ENCODE measurements at places on chromosomes 4 and X.

DNA sequence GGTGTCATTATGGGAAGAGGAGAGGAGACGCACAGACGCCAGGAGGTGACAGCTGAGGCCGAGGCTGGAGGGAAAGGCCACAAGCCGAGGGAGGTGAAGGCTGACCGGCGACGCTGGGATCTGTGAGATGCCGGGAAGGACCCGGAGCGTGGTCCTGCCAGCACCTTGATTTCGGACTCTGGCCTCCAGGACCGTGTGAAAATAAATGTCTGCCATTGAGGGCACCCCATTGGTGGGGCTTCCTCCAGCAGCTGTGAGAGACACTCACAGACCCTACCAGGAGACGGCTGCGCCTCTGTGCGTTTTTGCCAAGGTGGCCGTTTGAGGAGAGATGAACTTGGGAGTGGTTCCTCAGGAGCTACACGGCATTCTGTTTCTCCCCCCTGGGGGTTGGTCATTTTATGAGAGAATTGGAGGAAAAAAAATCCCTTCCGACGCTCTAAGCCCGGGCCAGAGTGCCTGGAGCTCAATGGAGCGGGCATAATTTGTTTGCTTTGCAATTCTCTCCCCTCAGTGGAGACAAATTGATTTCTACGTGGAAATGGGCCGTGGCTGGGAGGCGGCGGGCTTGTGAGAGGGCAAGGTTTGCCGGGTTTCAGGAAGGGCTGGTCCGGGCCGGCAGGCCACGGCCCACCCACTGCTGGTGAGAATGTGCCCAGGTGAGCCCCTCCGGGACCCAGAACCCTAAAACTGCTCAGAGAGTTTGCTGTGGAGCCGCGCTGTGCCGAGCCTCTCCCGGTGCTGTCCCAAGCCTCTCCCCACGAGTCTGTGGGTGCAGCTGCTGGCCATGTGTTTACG is 53.9 kb downstream of the CPZ start:
- no peak for DNase-seq

DNA sequence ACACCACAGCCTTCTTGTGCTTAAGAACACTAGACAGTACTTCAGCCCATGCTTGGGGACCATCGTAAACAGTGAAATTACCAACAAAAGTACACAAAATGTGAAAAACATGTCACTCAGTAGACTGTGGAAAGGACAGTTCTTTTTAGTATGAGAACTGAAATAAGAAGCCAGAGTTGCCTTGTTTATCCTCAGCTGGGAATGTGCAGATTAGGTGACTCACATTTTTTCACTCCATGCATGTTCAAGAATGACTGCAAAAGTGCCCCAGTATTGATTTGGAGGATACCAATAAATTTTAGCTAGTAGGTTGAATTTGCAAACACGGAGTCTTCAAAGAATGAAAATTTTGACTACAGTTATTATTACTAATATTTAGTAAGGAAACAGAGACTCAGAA is 23.1 kb upstream of the BMP3 start:
- no peak for DNase-seq

- no peak for DNase-seq
Measured at GRCh38 chr4:119037709-119038108, 97.9 kb upstream of the MYOZ2 start.

DNA sequence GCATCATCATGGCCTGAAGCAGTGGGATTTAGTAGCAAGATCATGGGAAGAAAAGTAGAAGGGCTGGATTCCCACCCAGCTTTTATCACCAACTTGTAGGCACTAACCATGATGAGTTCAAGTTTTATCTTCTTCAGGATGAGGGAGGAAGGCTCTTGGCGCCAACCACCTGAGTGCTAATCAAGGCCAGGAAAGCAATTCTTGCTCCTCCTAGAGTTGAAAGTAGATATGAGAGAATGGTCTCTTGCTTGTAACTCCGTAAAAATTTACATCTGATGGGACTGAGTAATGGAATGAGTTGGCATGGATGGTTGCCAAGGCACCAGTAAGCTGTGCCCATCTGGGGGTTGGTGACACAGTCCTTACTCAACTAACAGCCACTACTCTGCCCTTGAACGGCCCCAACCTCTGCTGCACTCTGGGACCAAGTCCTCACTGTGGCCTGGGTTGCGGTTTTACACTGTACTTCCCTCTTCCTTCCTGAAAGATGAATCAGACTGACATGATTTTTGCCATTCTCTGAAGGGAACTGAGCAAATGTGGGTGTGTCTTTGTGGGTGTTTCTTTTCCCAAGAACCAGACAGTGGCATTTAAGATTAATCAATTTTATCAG is 39.4 kb upstream of the NDP start:
- peak; percentile 35 for DNase-seq

- no peak for DNase-seq
Measured at GRCh38 chr4:112927544-112927943, 121.9 kb upstream of the ANK2 start.

GRCh38 chr4:183255487-183255886 is 64.6 kb downstream of the CLDN22 start:
- no peak for DNase-seq

DNA sequence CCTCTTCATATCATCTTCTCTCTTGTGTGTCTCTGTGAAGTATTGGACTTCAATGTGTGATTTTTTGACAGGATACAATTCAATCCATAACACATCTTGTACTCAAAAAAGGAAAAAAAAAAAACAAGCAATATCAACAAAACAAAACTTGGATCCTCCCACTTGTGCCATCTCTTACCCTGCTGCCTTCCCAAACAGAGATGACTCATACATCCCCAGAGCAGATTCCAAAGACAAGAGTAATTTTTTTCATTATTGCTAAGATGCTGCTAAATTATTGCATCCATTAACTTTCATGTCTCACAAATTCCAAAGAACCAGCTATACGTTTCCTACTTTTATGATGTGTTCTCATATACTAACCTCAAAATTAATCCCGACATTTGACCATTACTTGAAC is 479.2 kb downstream of the GBA3 start:
- no peak for DNase-seq

- DNase-seq, result no peak
Measured at GRCh38 chr4:99637174-99637573, 20.5 kb downstream of the C4orf54 start.

DNA sequence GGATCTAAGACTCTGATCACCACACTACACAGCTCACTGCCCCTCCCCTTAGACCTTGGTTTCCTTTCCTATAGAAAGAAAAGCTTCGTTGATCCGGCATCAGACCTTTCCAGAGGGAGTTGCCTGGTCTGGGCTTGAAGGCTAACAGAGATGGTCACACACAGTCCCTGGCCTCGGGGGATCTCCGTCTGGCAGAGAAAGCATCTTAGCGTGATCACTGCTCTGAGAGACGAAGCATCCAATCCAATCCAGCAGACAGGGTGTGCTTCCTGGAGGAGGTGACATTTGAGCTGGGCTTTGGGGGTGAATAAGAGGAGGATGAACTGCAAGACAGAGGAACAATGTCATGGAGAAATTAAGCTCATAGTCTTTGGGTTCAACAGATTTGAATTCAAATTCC is 49.5 kb downstream of the HTRA3 start:
- no peak for DNase-seq

- DNase-seq, result no peak
Measured at GRCh38 chr4:131370846-131371245, 1778.2 kb upstream of the PCDH10 start.

GRCh38 chrX:42752730-42753129 is 25.2 kb downstream of the PPP1R2C start:
- no peak for DNase-seq

GRCh38 chrX:130909469-130910136 is 6.6 kb upstream of the ENOX2 start:
- no peak for DNase-seq

GRCh38 chr4:30801876-30802275 is 81.7 kb downstream of the PCDH7 start:
- DNase-seq, result no peak

- DNase-seq, result no peak
Measured at GRCh38 chr4:54800831-54801530, 143.2 kb downstream of the KIT start.
